ENCODE measurements at places on chromosomes 6 and 20.

GRCh38 chr6:150603176-150603575 is 3.5 kb downstream of the PLEKHG1 start:
- DNase-seq: no peak

DNA sequence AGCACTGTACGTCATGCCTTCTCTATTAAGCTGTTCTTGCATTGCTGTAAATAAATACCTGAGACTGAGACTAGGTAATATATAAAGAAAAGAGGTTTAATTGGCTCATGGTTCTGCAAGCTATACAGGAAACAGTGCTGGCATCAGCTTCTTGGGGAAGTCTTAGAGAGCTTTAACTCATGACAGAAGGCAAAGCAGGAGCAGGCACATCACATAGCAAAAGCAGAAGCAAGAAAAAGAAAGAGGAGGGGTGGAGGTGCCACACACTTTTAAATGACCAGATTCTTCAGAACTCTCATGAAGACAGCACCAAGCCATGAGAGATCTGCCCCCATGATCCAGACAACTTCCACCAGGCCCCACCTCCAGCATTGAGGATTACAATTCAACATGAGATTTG is 30.1 kb downstream of the CYB5R4 start:
- no peak for DNase-seq

GRCh38 chr6:75488033-75488432 is 5.6 kb downstream of the FILIP1 start:
- DNase-seq: no peak

GRCh38 chr6:150195996-150196417 is 53.2 kb downstream of the PPP1R14C start:
- no peak for DNase-seq

Data from CD4-positive, alpha-beta T cell treated with Interferon gamma for 1 hour (primary cell).